ENCODE measurements at places on chromosomes 1 and 21. TPM values are rescaled to one million over a fixed set of nuclear protein-coding genes. Genes with fewer than 3 reads are reported as not detected.

LRRC7 gene
- total RNA-seq: not detected

TCHH gene
- total RNA-seq: 0.25 TPM

DNA sequence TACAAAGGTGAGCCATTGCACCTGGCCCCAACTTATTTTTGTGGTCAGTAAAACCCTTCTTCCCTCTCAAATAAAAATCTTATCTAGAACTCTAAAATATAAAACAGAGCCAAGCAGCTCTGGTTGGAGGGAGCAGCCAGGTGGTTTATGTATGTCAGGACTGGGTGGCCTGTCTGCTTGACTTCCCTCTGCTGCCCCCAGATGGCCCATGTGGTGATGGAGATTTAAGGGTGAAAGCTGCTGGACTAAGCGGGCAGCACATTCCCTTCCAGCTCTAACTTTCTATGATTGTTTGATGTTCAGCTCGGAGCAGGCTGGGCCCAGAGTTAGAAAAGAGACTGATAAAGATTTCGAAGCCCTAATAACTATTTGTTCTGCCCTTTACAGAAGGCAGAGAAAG, 11.9 kb upstream of the PAQR6 start:
- no peaks in the 10 kb centered on the region for H3K4me1 ChIP-seq
- no peaks in the 10 kb centered on the region for H3K27me3 ChIP-seq
- no peak overlapping the region for H3K27ac ChIP-seq
- no peak overlapping the region for H3K4me3 ChIP-seq
- no peak for DNase-seq
- peaks cover 3% of the 10 kb centered on the region for H3K36me3 ChIP-seq

- peak within 1 kb of the TSS; percentile 28 for H3K4me3 ChIP-seq
- no peaks in the 10 kb centered on the region for H3K27me3 ChIP-seq
- no peak for DNase-seq
- peak within 1 kb of the TSS; percentile 50 for H3K27ac ChIP-seq
- no peaks in the 10 kb centered on the region for H3K4me1 ChIP-seq
Observed at GRCh38 chr1:43300378-43301094, at the start of gene TIE1. TSS of gene TIE1 (plus strand) at chr1:43300982. CDS start at chr1:43301072, 90 bp downstream.

ERG gene
- 20.9 TPM for total RNA-seq

- H3K4me1 ChIP-seq: no peaks in the 10 kb centered on the region
- no peaks in the 10 kb centered on the region for H3K36me3 ChIP-seq
- no peak overlapping the region for H3K27ac ChIP-seq
- no peaks in the 10 kb centered on the region for H3K27me3 ChIP-seq
Observed at GRCh38 chr1:206924592-206925105, 2.9 kb upstream of the FCMR start.

OR2T29 gene
- not detected for total RNA-seq

GRCh38 chr1:192954705-192955265, 104.4 kb downstream of the UCHL5 start:
- no peaks in the 10 kb centered on the region for H3K36me3 ChIP-seq
- no peak overlapping the region for H3K4me3 ChIP-seq
- DNase-seq: no peak
- H3K27ac ChIP-seq: no peak overlapping the region
- H3K27me3 ChIP-seq: no peaks in the 10 kb centered on the region

DNA sequence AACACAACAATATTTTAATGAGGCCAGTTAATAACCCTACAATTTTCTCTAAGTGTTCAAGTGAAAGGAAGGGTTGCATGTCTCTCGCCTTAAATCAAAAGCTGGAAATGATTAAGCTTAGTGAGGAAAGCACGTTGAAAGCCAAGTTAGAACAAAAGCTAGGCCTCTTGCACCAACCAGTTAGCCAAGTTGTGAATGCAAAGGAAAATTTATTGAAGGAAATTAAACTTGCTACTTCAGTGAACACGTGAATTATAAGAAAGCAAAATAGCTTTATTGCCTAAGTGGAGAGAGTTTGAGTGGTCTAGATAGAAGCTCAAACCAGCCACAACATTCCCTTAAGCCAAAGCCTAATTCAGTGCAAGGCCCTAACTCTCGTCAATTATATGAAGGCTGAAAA, 135.6 kb downstream of the DUSP10 start:
- H3K4me1 ChIP-seq: no peaks in the 10 kb centered on the region
- no peak overlapping the region for H3K4me3 ChIP-seq
- DNase-seq: no peak

GRCh38 chr1:40161888-40162397, 756 bp downstream of the RLF start:
- DNase-seq: no peak
- no peaks in the 10 kb centered on the region for H3K27me3 ChIP-seq
- peak overlapping the region; percentile 73 for H3K4me3 ChIP-seq
- peak overlapping the region; percentile 84 for H3K27ac ChIP-seq
- no peaks in the 10 kb centered on the region for H3K36me3 ChIP-seq

GRCh38 chr1:185574139-185574875, 159.9 kb upstream of the HMCN1 start:
- H3K27ac ChIP-seq: no peak overlapping the region
- H3K4me3 ChIP-seq: no peak overlapping the region
- no peaks in the 10 kb centered on the region for H3K4me1 ChIP-seq
- DNase-seq: no peak
- H3K27me3 ChIP-seq: no peaks in the 10 kb centered on the region

GRCh38 chr1:5943343-5944124, 48.7 kb downstream of the NPHP4 start:
- H3K27me3 ChIP-seq: no peaks in the 10 kb centered on the region
- peak; percentile 7 for DNase-seq
- H3K4me3 ChIP-seq: no peak overlapping the region
- no peak overlapping the region for H3K27ac ChIP-seq

- H3K4me1 ChIP-seq: no peaks in the 10 kb centered on the region
- H3K27ac ChIP-seq: no peak overlapping the region
- DNase-seq: no peak
Observed at GRCh38 chr1:172085317-172085716, 244.0 kb downstream of the DNM3 start.

- DNase-seq: peak; percentile 74
- no peak overlapping the region for H3K4me3 ChIP-seq
- H3K27me3 ChIP-seq: no peaks in the 10 kb centered on the region
- H3K27ac ChIP-seq: no peak overlapping the region
Observed at GRCh38 chr1:47616036-47616435, 178.2 kb downstream of the FOXD2 start.
